IPS DF 6.9 (cell line): ENCODE measurements at places on chromosomes 13 and 19.

DNA sequence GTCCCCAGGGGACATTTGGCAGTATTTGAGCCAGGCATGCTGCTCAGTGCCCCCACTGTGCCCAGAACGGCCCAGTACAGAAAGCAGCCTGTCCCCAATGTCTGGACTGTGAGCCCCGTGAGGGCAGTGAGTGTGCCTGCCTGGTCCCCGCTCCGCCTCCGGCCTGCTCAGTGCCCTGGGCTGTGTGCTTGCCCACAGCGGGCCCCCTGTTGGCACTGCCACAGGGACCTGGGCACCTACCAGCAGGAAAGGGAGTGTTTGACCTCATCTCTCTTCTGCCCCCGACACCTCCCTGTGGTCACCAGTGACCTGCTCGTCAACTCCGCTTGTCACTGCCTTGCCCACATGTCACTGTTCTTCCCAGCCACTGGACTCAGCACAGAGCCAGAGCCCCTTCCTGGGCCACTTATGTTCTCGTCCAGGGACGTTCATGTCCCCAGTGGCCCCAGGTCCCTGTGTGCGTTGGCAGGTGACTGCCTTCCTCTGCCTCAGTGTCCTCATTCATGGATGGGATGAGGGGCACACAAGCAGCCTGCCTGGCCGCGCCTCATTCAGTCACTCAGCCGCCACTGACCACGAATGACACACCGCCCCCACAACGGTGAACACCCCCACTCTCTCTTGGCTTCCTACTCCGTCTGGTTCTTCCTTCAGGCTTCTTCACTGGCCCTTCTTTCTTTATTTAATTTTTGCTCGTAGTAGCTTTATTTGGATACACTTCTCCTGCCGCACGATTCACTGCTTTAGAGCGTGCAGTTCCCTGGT, 2.8 kb downstream of the FZR1 start:
- H3K4me1 ChIP-seq, result peaks cover 1% of the 10 kb centered on the region
- no peaks in the 10 kb centered on the region for H3K27me3 ChIP-seq
- no peak overlapping the region for H3K27ac ChIP-seq
- peaks cover 2% of the 10 kb centered on the region; the same call in 1 of the 2 replicates for H3K36me3 ChIP-seq
- H3K4me3 ChIP-seq, result no peak overlapping the region

- no peaks in the 10 kb centered on the region for H3K36me3 ChIP-seq
- no peaks in the 10 kb centered on the region for H3K27me3 ChIP-seq
- no peak overlapping the region for H3K27ac ChIP-seq
- no peak for DNase-seq
Measured at GRCh38 chr13:75491376-75491775, 9.4 kb upstream of the TBC1D4 start.

GRCh38 chr13:45298206-45298505, 42.8 kb downstream of the TPT1 start:
- H3K4me1 ChIP-seq, result 0 out of 2 replicates have a peak, but pooled peaks cover 1% of the 10 kb centered on the region
- no peaks in the 10 kb centered on the region for H3K27me3 ChIP-seq
- H3K36me3 ChIP-seq, result no peaks in the 10 kb centered on the region
- H3K27ac ChIP-seq, result no peak overlapping the region
- H3K4me3 ChIP-seq, result no peak overlapping the region
- DNase-seq, result no peak

- no peak overlapping the region for H3K27ac ChIP-seq
- no peaks in the 10 kb centered on the region for H3K36me3 ChIP-seq
- DNase-seq, result no peak
- no peaks in the 10 kb centered on the region for H3K27me3 ChIP-seq
Measured at GRCh38 chr13:18628428-18628827, 553.2 kb downstream of the TUBA3C start.

DNA sequence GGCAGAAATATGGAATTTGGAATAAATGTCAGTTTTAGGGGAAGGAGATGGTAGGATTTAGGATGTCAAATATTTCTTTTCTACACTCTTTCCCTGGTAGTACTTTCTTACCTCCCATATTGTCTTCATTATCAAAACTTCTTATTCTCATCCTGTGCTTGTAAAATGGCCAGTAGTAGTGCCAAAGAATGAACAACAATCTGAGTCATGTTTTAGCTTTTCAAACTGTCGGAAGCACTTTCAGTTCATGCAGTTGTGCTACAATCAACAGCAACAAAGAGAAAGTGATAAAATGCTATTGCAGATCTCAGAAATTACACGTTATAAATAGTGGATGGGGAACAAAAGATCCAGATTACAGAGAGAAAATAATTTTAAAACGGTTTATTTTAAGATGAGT, 193.7 kb upstream of the RXFP2 start:
- H3K27ac ChIP-seq, result no peak overlapping the region
- H3K4me1 ChIP-seq, result no peaks in the 10 kb centered on the region
- H3K27me3 ChIP-seq, result no peaks in the 10 kb centered on the region
- no peak for DNase-seq
